ENCODE measurements at places on chromosomes 3 and 15. TPM values are rescaled to one million over a fixed set of nuclear protein-coding genes. Genes with fewer than 3 reads are reported as not detected.

GRCh38 chr3:77686560-77686959 is 646.7 kb downstream of the ROBO2 start:
- H3K36me3 ChIP-seq: peaks cover 5% of the 10 kb centered on the region
- DNase-seq: no peak
- no peak overlapping the region for H3K27ac ChIP-seq

- peaks cover 6% of the 10 kb centered on the region for H3K36me3 ChIP-seq
- no peak for DNase-seq
- H3K4me1 ChIP-seq: peaks cover 6% of the 10 kb centered on the region
- H3K4me3 ChIP-seq: no peak overlapping the region
- no peak overlapping the region for H3K27ac ChIP-seq
- H3K27me3 ChIP-seq: no peaks in the 10 kb centered on the region
Measured at GRCh38 chr3:46908986-46909534, 31.5 kb downstream of the PTH1R start.

GRCh38 chr3:133362539-133362938 is 37.3 kb upstream of the BFSP2 start:
- H3K4me3 ChIP-seq: no peak overlapping the region
- no peaks in the 10 kb centered on the region for H3K36me3 ChIP-seq
- DNase-seq: no peak
- peak overlapping the region; percentile 59 for H3K27ac ChIP-seq

- peaks cover 3% of the 10 kb centered on the region for H3K27me3 ChIP-seq
- peak overlapping the region; percentile 42 for H3K4me3 ChIP-seq
- peaks cover 40% of the 10 kb centered on the region for H3K4me1 ChIP-seq
- no peaks in the 10 kb centered on the region for H3K36me3 ChIP-seq
Measured at GRCh38 chr15:47618241-47618640, 99.1 kb upstream of the SEMA6D start.

DNA sequence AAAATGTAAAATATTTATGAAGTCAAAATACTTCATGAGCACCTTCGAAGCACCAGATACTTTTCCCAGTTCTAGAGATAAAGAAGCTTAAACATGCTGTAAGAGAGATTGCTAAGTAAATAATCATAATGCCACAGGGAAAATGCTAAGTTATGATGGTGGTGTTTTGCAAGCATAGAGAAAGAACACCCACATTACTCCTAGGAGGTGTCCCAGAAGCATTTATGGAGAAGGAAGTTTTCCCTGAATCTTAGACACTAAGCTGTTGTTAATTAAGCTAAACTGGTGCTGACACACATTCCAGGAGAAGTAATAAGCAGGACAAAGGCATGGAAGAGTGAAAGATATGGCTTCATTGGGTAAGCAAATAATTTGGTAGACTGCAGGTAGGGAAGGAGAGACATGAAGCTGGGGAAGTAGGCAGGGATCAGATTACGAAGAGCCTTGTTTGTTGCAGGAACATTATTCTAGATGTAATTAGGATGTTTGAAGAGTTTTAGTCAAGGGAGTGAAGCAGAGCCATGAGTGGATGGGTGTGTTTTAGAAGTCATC is 40.4 kb upstream of the CHMP2B start:
- no peak for DNase-seq
- no peaks in the 10 kb centered on the region for H3K27me3 ChIP-seq
- no peak overlapping the region for H3K4me3 ChIP-seq
- no peaks in the 10 kb centered on the region for H3K4me1 ChIP-seq
- H3K27ac ChIP-seq: no peak overlapping the region
- no peaks in the 10 kb centered on the region for H3K36me3 ChIP-seq

DNA sequence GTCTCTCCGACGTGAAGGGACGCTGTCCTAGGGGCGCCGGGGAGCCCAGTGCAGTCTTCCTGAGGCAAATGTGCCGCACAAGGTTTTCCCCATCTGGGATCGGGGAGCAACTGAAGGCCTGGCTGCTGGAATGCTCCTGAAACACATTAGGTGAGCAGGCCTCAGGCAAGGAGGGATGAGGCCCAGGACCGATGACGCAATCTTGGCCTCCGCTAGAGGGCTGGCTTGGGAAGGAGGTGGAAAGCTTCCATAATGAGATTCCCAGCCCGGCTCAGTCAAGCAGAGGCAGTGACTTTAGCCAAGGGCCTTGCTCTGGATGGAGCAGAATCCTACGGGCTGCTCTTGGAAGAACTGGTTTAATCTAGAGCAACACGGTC is 50.8 kb downstream of the CPN2 start:
- peak overlapping the region; percentile 5 for H3K4me3 ChIP-seq
- H3K27ac ChIP-seq: no peak overlapping the region
- DNase-seq: no peak
- H3K27me3 ChIP-seq: peaks cover 26% of the 10 kb centered on the region
- H3K4me1 ChIP-seq: peaks cover 32% of the 10 kb centered on the region

- H3K27ac ChIP-seq: no peak overlapping the region
- no peaks in the 10 kb centered on the region for H3K27me3 ChIP-seq
- H3K4me1 ChIP-seq: peaks cover 22% of the 10 kb centered on the region
- no peaks in the 10 kb centered on the region for H3K36me3 ChIP-seq
- no peak overlapping the region for H3K4me3 ChIP-seq
Measured at GRCh38 chr3:4906107-4906621, 73.1 kb upstream of the BHLHE40 start.

DNA sequence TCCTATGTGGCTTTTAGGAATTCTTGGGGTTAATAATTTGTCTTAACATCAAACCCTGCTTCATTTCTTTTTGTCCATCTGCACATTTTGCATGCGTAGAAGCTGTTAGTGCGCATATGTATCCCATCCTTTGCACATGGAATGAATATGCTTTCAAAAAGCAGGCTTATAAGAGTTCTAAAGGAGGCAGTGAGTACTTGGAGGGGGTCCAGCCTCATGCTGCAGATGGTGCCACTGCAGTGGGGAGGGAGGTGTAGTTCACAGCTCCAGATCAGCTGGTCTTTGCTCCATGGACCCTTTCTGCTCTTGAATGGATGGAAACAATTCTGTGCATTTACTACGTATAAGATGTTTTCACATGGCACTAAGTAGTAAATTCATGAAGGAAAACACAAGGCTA is 20.7 kb upstream of the SSR3 start:
- no peak for DNase-seq
- H3K36me3 ChIP-seq: no peaks in the 10 kb centered on the region
- H3K27me3 ChIP-seq: no peaks in the 10 kb centered on the region
- no peak overlapping the region for H3K27ac ChIP-seq
- no peak overlapping the region for H3K4me3 ChIP-seq

- no peaks in the 10 kb centered on the region for H3K27me3 ChIP-seq
- no peak for DNase-seq
- no peak overlapping the region for H3K27ac ChIP-seq
- H3K4me3 ChIP-seq: no peak overlapping the region
- no peaks in the 10 kb centered on the region for H3K36me3 ChIP-seq
Measured at GRCh38 chr3:111571907-111572460, 23.2 kb downstream of the ZBED2 start.

Gene SYNPR
- total RNA-seq: not detected

Gene AADACL2
- not detected for total RNA-seq

Gene TM2D3
- total RNA-seq: 50.7 TPM

Gene CTXN2
- total RNA-seq: 0.18 TPM

Gene CCR8
- not detected for total RNA-seq

All from neural crest cell (in vitro differentiated cells).